Epithelial cell of proximal tubule (primary cell): ENCODE measurements at places on chromosomes 5 and 9.
A peak's percentile ranks its signal among the peaks of the same experiment; 100 is the strongest.

- DNase-seq = no peak
Measured at GRCh38 chr9:126112135-126112720, 214.4 kb upstream of the MVB12B start.

- DNase-seq = no peak
Measured at GRCh38 chr5:6574111-6574510, 58.7 kb downstream of the NSUN2 start.

- no peak for DNase-seq
Measured at GRCh38 chr9:69168709-69169217, 5.3 kb upstream of the TJP2 start.

DNA sequence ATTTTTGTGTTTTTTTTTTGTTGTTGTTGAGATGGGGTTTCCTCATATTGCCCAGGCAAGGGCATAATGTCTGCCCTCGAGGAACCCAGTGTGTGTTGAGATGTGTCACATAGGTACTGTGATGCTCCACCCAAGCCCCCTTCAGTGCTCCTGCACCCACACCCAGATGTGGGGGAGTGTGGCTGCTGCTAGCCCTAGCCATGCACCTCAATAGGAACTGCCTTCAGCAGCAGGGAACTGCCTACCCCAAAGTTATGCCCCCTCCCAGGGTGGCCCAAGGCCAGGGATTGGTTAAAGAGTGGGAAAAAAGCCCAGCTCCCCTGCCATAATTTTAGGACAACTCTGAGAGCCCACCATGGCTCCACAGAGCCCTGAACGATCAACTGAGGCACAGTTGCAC, 33.3 kb upstream of the EPB41L4B start:
- no peak for DNase-seq

DNA sequence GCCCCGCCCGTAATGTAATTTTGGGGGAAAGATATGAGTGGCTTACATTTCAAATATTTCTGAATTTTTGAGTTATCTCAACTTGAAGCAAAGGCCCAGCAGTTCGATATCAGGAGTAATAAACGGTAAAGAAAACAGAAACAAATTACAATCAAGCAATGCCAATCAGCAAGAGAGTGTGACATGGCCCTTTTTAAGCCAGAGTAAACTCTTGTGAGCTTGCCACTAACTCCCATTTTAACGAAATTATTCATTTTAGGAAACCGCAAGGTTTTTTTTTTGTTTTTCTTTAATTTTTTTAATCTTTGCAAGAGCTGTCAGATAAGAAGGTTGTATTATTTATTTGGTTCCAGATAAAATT, 17.6 kb upstream of the CDK7 start:
- no peak for DNase-seq

DNA sequence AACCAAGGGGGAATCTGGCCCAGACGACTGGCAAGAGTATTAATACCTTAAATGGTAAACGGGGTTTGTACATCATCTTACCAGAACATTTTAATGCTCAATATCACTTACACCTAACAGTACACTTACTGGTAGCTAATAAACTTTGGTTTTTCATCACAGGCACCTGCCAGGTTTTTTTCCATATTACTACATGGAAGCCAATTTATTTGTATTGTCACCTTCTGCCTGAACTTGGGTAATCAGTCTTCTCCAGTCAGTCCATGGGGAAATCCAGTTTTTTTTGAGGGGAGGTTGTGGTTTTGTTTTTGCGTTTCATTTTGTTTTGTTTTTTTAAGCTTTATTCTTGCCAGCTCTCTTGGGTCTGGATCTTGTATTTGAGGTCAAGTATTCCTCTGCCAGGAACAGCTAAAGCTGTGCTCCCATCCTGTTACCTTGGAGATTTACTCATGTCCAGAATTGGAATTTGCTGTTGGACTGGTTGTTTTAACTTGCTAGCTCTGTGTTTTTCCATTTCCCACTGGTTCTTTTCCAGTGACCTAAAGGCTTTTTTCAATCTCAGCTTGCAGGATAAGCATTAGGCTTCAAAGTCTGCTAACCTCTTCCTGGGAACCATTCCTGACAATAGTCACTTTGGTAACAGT, 11.1 kb upstream of the NADK2 start:
- DNase-seq = no peak

DNA sequence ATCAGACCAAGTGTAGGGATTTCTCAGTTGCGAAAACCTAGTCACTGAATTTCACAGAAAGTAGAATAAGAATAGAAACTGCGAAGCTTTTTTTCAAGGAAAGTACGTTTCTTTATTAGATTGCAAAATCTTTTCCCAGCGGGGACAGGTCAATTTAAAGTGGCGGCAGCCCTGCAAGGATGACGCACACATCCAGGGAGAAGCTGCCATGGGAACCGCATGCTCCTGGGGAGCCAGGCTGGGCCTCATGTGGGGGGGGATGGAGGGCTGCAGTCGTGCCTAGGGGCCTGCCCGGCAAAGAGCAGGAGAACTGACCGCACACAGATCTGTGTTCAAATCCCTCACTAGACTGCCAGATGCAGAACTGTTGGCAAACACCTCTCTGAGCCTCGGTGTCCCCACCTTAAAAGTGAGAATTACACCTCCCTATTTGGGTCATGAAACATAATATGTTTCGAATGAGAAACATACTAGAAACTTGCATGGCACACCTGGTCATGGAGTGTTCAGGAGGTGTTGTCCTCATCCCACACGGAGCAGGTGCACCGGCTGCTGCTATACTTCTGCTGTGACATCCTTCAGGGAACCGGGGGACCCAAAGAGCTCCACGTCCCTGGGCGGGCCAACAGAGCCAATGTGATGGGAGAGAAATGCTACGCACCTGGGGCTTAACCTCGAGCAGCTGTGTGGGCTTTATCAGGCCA, 127.8 kb upstream of the PHYKPL start:
- DNase-seq = no peak

DNA sequence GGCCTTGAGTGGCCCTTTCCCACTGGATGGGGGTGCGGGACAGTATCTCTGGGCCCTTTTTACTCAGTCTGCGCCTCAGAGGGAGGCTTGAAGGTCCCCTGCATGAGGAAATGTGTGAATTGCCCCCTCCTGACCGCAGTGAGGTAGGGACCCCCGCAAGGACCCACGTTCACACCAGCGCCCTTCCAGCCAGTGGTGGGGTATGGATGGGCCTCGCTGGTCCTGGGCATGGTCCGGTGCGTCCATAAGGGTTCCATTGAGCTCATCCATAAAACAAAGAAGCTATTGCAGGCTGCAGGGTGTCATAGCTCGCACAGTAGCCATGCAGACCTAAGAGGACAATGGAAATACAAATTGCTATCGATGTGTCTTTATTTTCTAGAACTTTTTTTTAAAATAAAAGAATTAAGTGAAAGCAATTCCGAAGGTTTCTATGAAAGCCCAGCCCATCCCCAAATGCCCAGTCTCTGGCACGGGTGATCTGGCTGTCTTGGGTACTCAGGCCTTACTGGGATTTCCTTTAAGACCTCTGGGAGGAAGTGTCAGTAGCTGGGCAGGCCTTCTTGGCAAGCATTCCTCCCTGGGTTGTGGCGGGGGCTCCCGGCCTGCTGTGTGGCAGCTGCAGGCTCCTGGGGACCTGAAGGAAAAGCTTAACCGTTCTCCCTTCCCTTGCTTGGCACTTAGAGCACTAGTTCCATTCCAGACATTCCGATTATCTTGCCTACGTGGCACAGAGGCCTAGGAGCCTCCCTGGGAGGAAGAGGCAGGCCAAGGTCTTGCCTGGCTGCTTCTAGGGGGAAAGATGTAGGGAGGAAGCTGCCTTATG, 1.5 kb upstream of the SEMA5A start:
- DNase-seq = peak; percentile 30

GRCh38 chr5:82355496-82355895, 77.3 kb upstream of the RPS23 start:
- DNase-seq = no peak

DNA sequence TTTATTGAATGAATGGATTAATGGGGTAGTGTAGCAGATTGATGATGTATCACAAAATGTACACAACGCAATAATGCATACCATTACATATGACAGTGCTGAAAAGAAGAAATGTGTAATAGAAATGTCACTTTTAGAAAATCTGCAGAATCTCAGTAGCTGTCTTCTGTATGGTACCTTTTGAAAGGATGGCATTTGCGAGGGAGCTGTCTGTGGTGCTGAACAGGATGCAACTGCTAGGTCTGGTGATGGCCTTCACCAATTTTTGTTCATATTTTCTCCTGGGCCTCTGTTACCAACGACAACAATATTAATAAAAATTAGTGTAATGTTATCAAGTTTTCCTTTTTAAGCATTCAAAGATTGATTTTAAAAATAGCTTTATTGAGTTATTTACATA, 36.2 kb upstream of the OTULIN start:
- no peak for DNase-seq

GRCh38 chr9:616694-617093, 224.8 kb upstream of the DMRT1 start:
- DNase-seq = no peak

- DNase-seq = no peak
Measured at GRCh38 chr5:180611140-180611850, 20.0 kb upstream of the SCGB3A1 start.

DNA sequence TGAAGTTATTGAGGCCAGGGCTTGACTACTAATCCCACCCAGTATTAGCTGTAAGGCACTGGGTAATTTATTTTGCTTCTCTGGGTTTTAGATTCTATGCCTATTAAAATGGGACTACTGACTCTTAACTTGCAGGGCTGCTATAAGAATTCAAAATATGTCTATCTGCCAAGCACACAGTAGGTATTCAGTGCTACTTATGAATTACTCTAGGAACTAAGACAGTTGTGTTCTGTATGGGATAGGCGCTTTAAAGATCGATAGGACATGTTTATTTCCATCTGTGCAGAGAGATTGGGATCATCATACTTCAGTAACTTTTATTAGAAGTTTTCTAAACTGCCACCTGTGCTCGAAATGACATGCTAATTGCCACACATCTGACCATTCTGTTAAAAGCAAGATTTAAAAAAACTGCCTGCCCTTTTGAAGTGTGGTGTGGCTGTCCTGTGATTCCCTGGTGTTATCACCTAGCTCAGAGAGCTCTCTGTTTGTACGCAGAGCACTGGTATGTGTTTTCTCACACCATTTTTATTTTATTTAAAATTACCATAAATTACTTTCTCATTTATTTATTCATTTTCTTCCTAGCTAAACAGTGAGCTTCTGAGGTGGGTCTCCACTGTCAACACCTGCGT, 58.7 kb downstream of the FYB1 start:
- DNase-seq = no peak

DNA sequence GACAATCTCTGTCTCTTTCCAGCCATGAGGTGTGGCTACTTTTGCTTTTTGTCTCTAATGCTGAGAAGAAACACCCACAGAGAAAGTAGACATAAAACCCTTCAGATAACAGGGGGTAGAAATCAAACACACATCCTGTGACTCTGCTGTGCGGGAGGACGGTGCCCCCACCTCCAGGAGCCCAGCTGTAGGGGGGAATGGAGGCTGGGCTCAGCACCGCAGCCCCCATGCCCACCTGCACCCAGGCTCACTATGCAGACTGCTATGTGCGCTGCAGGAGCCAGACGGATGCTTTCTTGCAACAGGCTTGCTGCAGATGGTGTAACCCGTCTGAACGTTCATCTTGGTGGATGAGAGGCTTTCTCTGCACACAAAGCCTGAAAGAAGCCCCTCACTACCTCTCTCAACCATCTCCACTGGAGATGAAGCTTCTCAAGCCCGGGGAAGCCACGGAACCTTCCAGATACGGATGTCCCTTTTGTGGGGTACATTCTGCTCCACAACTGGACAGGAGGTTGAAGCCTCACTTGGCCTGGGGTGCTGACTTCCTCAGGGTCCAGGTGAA, 207.2 kb downstream of the GADD45G start:
- no peak for DNase-seq

- no peak for DNase-seq
Measured at GRCh38 chr9:97524424-97524823, 23.0 kb downstream of the TMOD1 start.

DNA sequence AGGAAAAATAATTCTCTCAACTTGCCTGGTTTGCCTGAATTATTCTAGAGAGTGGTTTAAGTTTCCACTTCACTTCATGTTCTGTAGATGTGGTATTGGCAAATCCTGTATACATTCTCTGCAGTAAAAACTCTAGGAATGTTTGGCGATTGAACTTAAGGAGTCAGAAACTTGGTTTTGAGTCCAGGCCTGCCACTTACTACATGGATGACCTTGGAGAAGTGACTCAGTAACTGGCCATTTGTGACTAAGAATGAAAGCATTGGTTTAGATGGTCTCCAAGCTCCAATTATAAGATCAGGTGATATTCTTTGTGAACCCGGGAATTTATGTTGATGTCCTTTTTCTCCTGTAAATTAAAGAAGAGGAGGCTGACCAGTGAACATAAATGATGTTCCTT, 233.8 kb downstream of the GAS1 start:
- DNase-seq = no peak

DNA sequence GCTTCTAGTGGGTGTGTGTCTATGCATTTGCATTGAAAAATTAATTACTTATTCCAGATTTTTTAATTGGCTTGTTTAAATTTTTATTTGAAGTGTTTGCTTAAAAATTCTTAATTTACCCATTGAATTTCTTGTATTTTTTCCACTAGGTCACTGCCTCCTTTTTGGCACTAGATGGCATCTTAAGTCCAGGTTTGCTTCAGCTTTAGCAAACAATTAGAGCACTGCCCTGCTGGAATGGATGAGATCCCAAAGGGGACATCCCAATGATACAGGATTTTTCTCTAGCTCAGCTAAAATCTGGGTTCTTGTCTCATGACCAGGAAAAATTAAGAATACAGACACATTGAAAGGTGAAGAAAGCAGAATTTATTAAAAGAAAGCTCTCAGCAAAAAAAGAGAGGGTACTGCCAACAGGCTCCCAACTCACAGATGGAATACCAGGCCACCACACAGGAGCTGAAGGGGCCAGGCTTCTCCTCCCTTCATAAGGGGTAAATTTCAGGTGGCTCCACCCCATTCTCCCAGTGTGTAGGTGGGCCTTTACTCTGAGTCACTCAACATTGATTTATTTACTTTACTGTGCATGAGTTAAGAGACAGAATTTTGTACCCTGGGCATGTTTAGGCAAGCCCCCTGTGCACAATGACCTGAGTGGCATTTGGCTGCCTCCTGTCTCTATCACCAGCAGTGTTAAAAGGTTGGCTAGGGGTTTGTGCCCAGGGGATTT, 532.4 kb downstream of the ANXA1 start:
- DNase-seq = peak; percentile 19

GRCh38 chr5:16238018-16238417, 58.4 kb upstream of the MARCHF11 start:
- no peak for DNase-seq

DNA sequence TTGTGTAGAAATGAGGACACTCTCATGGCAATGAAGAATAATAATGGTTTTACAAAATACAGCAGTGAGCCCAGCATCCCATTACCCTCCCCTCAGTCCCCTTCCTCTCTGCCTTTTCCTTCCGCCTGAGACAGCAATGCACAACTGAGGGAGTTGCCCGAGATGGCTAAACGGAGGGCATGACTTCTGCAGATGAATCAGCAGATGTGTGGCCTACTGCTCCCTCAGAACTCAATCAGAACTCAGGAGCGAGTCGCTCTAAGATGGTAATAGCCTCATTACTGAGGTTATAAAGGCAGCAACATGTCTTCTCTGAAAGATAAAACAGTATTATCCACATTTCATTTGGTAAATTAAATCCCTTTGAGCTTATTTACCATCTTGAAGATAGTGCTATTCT, 326.6 kb downstream of the ENC1 start:
- DNase-seq = no peak

- DNase-seq = no peak
Measured at GRCh38 chr9:35756275-35757225, 2.5 kb upstream of the MSMP start.

GRCh38 chr5:26192486-26192885, 845.9 kb downstream of the CDH9 start:
- no peak for DNase-seq
